Activated effector memory CD4-positive, alpha-beta T cell treated with Interleukin-2 at 50 U/mL for 16 hours (primary cell): ENCODE measurements at places on chromosomes 5 and 9.

DNA sequence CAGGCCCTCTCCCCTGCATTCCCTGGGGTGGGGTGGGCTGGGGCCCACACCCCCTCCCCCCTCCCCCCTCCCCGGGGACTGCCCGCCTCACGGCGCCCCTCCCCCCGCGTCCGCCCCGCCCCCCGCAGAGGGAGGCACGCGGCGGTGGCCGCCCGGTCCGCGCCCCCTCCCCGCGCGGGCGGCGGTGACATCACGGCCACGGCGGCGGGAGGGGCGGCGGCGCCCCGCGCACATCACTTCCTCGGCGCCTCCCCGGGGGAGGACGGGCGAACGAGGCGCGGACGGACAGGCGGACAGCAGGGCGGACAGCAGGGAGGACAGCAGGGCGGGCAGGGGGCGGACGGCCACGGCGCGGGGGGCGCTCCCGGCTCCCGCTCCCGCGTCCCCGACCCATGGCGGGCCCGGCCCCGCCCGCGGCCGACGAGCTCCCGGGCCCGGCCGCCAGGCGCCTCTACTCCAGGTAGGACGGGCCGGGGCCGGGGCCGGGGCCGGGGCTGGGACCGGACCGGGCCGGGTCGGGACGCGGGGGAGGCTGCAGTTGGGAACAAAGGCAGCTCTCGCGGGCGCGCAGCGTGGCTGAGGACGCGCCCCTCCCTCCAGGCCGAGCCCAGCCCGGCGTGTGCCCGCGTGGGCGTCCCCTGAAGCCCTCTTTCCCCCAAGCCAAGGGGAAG is at the start of gene GPSM1:
TSS of gene GPSM1 (plus strand) at position 236 of the 671 bp plus-strand sequence. CDS start at position 393, 157 bp downstream.
- peak; percentile 13 for DNase-seq

- DNase-seq: no peak
Measured at GRCh38 chr9:8136477-8136876, 336.9 kb upstream of the DMAC1 start.

DNA sequence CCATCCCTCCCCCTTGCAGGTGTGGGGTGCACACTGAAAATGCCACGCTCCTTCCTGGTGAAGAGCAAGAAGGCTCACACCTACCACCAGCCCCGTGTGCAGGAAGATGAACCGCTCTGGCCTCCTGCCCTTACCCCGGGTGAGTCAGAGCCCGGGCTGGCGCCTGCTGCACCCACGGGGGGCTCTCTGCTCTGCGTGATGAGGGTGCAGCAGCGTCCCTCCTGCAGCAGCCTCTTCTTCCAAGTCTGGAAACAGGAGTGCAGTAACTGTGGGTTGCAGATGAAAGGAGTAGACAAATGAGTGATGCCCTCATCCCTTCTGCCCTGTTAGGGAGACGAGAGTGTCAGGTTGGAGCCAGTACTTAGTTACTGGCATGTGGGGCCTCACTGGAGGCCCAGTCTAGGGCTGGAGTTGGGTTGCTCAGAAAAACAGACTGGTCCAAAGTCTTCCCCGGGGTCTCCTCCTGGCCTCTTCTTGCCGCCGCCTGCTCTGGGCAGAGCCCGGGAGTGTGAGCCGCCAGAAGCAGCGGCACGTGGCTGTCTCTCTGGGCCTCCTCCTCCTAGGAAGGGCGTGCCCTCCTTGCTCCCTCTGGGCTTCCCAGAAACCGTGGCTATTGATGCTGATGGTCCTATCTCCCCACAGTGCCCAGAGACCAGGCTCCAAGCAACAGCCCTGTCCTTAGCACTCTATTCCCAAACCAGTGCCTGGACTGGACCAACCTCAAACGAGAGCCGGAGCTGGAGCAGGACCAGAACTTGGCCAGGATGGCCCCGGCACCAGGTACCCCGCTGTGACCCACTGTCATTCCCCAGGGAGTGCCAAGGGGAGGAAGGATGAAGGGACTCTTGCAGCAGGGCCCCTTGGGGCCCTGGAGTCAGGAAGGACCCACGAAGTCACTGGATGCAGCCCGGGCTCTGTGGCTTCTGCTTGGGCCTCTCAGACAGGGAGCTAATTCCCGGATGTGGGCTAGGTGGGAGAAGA is 8.4 kb downstream of the GFI1B start:
- DNase-seq: no peak

GRCh38 chr5:117013280-117013877 is 438.8 kb upstream of the SEMA6A start:
- no peak for DNase-seq

DNA sequence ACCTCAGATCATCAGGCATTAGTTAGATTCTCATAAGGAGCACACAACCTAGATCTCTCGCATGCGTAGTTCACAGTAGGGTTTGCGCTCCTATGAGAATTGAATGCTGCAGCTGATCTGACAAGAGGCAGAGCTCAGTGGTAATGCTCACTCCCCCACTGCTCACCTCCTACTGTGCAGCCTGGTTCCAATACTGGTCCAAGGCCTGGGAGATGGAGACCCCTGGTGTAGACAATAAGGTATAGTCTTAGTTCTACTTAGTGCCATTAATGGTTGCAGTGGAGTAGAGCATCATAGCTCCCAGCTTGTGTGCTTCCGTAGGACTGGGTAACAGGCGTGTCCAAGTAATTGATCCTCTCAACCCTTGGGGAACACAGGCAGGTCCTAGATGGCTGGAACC is 70.4 kb upstream of the ANKRD55 start:
- no peak for DNase-seq

- DNase-seq: no peak
Measured at GRCh38 chr5:15752663-15753285, 252.8 kb downstream of the FBXL7 start.

DNA sequence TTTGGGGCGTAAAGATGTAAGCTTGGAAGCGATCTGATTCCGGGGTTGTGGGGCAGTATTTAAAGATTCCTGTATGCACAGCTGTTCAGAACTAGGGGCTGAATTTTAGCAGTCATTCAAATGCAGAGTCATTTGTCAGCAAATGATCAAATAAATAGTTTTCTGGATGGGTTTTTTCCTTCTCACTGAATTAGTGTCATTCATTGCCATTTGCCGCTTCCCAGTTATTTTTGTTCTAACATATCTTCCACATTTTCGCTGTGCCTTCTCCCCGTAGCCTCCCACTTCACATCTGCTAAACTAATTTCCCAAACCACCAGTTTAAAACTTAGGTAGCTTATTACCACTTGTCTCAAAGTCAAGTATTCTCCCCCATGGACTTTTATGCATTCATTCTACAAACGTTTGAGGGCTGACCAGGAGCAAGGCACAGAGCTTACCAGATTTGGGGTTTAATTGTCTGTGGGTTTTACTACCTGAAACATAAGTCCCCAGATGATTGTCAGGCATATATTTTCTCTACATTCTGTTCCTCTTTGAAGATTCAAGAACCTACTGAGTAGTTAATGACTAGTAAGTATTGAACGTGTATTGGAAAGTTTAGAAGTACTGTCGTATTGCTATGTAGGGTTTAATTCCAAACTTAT is 41.3 kb upstream of the CKMT2 start:
- no peak for DNase-seq

DNA sequence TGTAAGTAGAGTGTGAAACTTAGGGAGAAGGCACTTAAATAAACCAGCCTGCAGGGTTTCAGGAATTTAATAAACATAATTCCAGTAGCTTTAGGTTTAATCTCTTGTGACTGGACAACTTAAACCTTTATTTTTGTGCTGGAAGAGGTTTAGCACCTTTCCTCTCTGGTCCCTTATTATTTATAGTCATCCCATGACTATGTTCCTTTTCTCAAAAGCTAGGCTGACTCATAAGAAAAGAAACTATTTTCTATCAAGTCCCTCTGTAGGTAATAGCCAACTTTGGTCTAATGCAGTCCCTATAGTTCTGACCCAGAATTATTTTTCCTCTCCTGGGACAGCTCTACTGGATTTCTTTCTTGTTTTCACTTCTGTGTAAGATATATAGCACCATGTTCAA is 588.9 kb downstream of the NR2F1-AS1 start:
- no peak for DNase-seq

DNA sequence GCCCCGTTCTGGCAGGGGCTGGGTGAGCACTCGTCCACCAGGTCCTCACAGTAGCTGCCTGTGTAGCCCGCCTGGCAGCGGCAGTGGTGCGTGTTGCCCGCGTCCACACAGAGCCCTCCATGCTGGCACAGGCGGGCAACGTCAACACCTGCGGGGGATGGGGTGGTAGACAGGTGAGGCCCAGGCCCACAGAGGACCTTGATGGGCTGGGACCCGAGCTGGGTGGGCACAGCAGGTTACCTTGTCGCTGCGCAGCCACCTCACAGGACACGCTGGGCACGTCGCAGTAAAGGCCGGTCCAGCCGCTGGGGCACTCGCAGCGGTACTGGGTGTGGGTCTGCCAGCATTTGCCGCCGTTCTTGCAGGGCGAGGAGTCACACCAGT is 25.1 kb upstream of the SEC16A start:
- DNase-seq: no peak

DNA sequence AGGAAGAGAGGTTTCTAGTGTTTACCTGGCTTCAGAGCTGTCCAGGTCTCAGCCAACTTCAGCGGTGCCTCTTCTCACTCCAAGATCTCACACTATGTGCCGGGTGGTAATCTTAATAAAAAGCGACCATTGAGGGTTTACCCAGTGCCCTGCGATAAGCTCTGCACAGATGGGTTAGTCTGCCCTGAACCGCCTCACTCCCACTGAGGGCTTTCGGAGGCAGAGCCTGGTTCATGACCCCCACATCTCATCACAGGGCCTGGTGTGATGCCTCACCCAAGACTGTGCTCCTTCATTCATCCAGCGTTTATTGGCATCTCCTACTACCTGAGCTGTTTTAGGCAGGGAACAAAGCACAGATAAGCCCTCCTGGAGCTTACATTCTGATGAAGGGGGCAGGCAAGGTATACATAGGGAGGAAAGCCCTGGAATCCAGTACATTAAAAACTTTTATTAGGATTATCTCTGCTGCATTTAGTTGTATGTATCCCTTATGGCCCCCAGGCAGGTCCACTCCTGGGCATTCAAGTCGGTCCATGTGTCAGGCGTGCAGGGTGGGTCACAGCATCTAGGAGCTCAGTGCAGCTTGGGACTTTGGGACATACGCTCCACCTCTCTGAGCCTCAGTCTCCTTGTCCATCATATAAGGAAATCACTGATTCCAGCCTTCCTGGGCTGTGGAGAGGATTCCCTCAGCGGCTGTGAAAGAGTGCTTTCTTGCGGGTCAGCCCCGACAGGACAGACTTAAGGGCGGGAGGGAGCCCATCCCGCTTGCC is 613 bp upstream of the COL15A1 start:
- DNase-seq: no peak

DNA sequence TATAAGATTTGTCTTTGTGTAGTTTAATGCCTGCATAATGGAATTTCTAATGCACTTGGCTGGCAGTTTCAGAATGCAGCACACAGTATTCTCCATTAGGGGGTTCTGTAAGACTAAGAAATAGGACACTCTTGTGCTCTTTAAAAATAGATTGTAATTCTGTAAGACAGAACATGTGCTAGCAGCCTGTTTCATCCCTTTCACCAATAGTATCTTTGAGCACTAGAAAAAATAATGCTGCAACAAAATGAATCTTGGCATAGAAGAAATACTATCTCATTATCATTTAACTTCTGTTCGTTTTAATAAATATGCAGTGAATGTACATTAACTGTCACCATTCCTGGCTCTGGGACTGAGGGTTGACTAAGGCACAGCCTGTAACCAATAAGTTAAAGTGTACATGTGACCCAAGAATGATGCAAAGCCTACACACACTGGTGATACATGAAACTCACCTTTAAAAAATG is 23.8 kb upstream of the ZNF622 start:
- DNase-seq: no peak

GRCh38 chr5:68332080-68332451 is 116.5 kb downstream of the PIK3R1 start:
- DNase-seq: no peak

- no peak for DNase-seq
Measured at GRCh38 chr5:173327084-173327947, 898 bp downstream of the STC2 start.

DNA sequence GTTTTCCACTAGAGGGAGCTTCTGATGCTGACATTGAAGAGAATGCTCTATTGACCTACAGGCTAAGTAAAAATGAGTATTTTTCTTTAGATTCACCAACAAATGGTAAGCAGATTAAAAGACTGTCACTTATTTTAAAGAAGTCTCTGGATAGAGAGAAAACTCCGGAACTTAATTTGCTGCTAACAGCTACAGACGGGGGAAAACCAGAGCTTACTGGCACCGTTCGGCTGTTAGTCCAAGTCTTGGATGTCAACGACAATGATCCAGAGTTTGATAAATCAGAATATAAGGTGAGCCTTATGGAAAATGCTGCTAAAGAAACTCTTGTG is 764 bp downstream of the PCDHA11 start:
- no peak for DNase-seq

GRCh38 chr9:112445196-112445595 is 41.4 kb upstream of the KIAA1958 start:
- no peak for DNase-seq

DNA sequence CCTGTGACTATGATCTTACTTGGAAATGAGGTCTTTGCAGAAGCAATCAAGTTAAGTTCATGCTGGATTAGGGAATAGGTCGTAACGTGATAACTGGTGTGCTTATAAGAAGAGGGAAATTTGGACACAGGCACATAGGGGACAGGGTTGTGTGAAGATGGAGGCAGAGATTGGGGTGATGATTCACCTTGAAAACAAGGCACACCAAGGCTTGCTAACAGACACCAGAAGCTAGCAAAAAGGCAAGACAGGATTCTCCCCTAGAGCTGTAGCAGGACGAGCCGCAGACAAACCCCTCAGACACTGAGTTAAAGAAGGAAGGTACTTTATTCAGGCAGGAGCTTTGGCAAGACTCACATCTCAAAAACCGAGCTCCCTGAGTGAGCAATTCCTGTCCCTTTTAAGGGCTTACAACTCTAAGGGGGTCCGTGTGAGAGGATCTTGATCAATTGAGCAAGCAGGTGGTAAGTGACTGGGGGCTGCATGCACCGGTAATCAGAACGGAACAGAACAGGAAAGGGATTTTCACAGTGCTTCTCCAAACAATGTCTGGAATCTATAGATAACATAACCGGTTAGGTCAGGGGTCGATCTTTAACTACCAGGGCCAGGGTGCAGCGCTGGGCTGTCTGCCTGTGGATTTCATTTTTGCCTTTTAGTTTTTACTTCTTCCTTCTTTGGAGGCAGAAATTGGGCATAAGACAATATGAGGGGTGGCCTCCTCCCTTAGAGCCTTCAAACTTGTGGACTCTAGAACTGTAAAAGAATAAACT is 57.5 kb upstream of the S1PR3 start:
- DNase-seq: no peak

GRCh38 chr9:89425024-89425805 is 72.7 kb downstream of the SEMA4D start:
- DNase-seq: no peak

GRCh38 chr5:140596321-140596741 is 31.7 kb downstream of the SLC35A4 start:
- no peak for DNase-seq
